ENCODE measurements at places on chromosomes 5 and 9. TPM values are rescaled to one million over a fixed set of nuclear protein-coding genes. Genes with fewer than 3 reads are reported as not detected.

GRCh38 chr9:122835313-122835731 is 6.9 kb upstream of the PDCL start:
- H3K27me3 ChIP-seq = no peaks in the 10 kb centered on the region
- peaks cover 4% of the 10 kb centered on the region for H3K4me1 ChIP-seq
- peak overlapping the region; percentile 68 for H3K27ac ChIP-seq
- peak; percentile 27 for DNase-seq
- H3K4me3 ChIP-seq = peak overlapping the region; percentile 36
- no peaks in the 10 kb centered on the region for H3K36me3 ChIP-seq

GRCh38 chr5:74850789-74851425 is 15.3 kb downstream of the FAM169A start:
- H3K4me1 ChIP-seq = peaks cover 9% of the 10 kb centered on the region
- H3K27me3 ChIP-seq = no peaks in the 10 kb centered on the region
- no peak overlapping the region for H3K27ac ChIP-seq
- no peaks in the 10 kb centered on the region for H3K36me3 ChIP-seq
- no peak overlapping the region for H3K4me3 ChIP-seq

- H3K36me3 ChIP-seq = no peaks in the 10 kb centered on the region
- no peaks in the 10 kb centered on the region for H3K4me1 ChIP-seq
- H3K27me3 ChIP-seq = no peaks in the 10 kb centered on the region
- H3K4me3 ChIP-seq = no peak overlapping the region
- no peak for DNase-seq
These were observed 190.8 kb upstream of the HAPLN1 start for GRCh38 chr5:83911367-83911919.

DNA sequence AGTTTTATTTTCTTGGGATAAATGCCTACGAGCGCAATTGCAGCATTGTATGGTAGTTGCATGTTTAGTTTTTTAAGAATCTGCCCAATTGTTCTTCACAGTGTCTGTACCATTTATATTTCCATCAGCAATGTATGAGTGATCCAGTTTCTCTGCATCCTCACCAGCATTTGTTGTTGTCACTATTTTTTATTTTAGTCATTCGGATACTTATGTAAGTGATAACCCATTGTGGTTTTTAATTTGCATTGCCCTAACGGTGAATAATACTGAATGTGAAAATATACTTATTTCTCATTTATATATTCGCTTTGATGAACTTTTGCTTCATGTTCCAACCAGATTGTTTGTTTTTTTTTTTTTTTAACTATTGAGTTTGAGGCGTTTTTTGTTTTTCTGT is 33.7 kb upstream of the PWWP2A start:
- H3K27ac ChIP-seq = no peak overlapping the region
- no peaks in the 10 kb centered on the region for H3K36me3 ChIP-seq
- H3K4me1 ChIP-seq = peaks cover 4% of the 10 kb centered on the region
- no peaks in the 10 kb centered on the region for H3K27me3 ChIP-seq

Gene ADAMTS12
- 1.6 TPM for total RNA-seq

Gene FSTL4
- 0.99 TPM for total RNA-seq

- H3K27ac ChIP-seq = no peak overlapping the region
- no peaks in the 10 kb centered on the region for H3K36me3 ChIP-seq
- H3K4me1 ChIP-seq = no peaks in the 10 kb centered on the region
- no peak overlapping the region for H3K4me3 ChIP-seq
- H3K27me3 ChIP-seq = no peaks in the 10 kb centered on the region
- DNase-seq = no peak
These were observed 216.9 kb downstream of the AUH start for GRCh38 chr9:91144769-91145168.

Gene DEPDC1B
- total RNA-seq = 25.2 TPM

DNA sequence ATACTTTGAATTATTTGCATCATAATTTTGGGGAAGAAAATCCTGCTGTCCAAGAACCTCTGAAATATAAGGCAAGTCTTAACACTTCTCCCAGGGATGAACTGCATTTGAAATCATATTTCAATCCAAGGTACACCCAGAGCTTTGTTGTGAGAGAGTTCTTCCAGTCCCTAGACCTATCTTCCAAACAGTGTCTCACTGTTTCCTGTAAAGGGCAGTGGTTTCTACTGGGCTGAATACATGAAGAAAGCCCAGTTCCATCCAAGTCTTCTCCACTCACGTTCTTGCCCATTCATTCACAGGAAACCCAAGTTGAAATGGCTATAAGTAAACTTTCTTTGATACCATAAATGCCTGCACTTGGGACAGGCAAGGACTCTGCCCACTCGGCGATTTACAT is 108.3 kb upstream of the LHFPL2 start:
- no peaks in the 10 kb centered on the region for H3K27me3 ChIP-seq
- no peak overlapping the region for H3K4me3 ChIP-seq
- H3K27ac ChIP-seq = no peak overlapping the region
- peaks cover 13% of the 10 kb centered on the region for H3K4me1 ChIP-seq
- DNase-seq = no peak

Gene ADRA1B
- total RNA-seq = 0.09 TPM

- H3K4me1 ChIP-seq = no peaks in the 10 kb centered on the region
- no peak overlapping the region for H3K4me3 ChIP-seq
- no peak for DNase-seq
These were observed 27.9 kb downstream of the COL5A1 start for GRCh38 chr9:134669399-134669955.
